ENCODE measurements at places on chromosomes 13 and 19.

- DNase-seq: no peak
Observed at GRCh38 chr13:77896977-77897376, 21.7 kb downstream of the EDNRB start.

DNA sequence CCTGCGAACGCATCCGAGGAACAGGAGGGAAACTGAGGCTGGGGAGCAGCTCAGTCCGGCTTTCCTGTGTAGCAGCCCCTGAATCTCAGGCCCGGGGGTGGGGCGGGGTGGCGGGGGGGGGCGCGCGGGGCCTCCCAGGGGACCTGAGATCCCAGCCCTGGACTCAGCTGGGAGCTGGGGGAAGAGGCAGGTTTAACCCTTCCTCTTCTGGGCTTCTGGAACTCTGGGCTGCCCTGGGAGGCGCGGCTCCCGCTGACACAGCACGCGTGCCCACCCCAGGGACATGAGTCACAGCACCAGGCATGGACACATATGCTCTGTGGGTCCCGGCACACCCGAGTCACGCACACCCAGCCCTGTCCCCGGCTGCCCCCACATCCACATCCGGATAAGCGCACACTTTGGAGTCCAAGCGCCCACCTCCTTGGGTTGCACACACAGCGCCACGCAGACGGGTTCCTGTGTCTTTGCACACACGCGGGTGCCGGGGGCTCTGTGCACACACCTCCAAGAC is 3.5 kb upstream of the CIRBP start:
- DNase-seq: no peak

DNA sequence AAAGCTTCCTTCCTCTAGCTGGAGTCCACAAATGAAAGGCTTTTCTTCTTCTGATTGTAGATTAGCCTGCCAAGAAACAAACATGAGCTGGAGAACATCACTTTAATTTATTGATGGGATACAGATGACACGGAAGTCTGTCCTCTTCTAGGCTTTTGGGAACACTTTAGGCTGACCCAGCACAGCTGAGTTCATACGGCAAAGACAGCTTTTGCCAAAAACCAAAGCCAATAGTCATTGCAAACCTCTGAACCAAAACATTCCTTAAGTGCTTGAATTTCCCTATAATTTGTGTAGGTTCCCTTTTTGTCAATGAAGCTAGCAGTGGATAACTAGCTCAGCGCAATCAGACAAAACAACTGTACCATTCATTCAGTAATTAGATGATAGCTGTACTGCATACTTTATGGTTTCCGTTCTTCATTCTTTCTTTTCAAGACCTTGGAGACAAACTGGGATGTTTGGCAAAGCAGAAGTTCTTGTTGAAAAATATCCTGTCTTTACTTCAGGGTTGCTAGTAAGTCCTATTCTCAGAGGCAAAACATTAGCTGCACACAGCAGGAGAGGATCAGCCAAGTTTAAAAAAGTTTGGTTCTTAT is 95.7 kb upstream of the SPRY2 start:
- DNase-seq: no peak

- no peak for DNase-seq
Observed at GRCh38 chr13:108408672-108409071, 139.2 kb downstream of the TNFSF13B start.

GRCh38 chr19:47711652-47712242 is 1.5 kb upstream of the EHD2 start:
- no peak for DNase-seq

GRCh38 chr19:30227661-30228112 is 144.5 kb upstream of the ZNF536 start:
- no peak for DNase-seq

GRCh38 chr19:29667387-29667783 is 2.1 kb downstream of the PLEKHF1 start:
- no peak for DNase-seq

GRCh38 chr19:50432221-50433028 is at the start of gene MYBPC2:
MYBPC2 (plus strand) TSS chr19:50432892; CDS start chr19:50432954, 62 bp downstream.
- DNase-seq: no peak

- DNase-seq: no peak
Observed at GRCh38 chr13:51282322-51282721, 57.2 kb upstream of the SERPINE3 start.

- no peak for DNase-seq
Observed at GRCh38 chr13:57815600-57815999, 184.1 kb downstream of the PCDH17 start.

DNA sequence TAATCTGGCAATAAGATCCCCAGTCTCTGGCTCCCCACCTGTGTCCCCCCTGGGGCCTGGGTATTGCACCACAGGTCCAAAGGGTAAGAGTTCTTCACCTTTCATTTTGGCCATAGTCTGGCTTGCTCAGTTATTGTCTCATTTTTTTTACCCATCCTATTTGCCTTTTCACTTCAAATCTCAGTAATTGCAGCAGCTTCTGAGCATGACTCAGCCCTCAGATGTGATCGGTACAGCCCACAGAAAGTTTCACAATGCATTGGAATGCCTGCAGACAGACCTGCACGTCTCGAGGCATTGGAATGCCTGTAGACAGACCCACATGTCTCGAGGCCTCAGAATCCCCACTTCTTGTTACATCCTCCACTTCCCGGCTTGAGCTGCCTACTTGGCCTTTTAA is 173.6 kb downstream of the NUFIP1 start:
- DNase-seq: peak; percentile 98

DNA sequence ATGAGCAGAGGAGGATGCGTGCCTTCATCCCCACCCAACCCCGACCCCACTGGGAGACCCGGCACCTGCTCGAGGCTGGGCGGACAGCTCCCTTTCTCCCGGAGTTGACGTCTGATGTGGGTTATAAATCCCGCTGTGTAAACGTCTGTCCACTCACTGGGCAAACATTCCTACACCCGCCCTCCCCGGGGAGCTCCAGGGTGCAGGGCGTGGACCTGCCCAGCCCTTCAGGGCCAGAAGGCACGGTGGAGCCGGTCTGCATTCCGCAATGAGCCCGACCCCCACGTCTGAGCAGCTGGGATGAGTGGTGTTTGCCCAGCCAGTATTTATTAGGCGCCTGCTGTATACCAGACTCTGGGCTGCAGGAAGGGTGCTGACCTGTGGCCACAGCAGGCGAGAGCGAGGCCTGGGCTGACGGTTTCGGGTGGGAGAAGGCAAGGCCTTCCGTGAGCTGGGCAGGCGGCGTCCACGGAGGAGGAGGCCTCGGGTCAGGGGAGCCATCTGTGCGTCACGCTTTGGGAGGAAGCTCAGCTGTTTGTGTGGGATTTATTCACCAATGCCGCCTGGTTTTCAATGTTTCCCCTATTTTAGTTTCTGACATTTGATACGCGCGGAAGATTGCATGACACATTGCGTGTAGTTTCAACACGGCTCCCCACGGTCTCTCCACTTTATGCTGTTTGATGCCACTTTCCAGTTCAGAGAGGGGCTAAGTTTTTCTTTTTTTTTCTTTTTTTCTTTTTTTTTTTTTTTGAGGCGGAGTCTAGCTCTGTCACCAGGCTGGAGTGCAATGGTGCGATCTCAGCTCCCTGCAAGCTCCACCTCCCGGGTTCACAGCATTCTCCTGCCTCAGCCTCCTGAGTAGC is 2.0 kb downstream of the MISP start:
- no peak for DNase-seq

DNA sequence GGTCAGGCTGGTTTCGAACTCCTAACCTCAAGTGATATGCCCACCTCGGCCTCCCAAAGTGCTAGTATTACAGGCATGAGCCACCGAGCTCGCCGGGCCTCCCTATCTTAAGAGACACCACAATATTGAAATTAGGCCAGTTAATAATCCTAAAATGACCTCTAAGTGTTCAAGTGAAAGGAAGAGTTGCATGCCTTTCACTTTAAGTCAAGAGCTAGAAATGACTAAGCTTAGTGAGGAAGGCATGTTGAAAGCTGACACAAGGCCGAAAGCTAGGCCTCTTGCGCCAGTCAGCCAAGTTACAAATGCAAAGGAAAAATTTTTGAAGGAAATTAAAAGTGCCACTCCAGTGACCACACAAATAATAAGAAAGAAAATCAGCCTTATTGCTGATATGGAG is 144.5 kb upstream of the FNDC3A start:
- no peak for DNase-seq

DNA sequence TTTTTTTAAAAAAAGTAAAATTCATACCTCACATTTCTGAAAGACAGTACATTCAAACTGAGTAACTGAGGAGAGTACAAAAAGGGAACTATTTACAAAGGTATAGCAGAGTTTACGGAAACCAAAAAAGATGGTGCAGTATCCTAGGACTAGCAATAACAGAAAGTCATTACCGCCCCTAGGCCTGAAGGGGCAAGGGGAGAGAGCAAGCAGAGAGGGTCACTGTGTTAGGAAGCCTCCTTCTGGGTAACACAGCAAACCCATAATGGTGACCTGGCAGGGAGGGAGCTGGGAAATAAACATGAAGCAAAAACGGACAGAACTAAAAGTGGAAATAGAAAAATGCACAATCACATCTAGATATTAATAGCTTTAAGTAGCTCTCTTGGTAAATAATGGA is 8.2 kb downstream of the VWA8 start:
- DNase-seq: no peak

DNA sequence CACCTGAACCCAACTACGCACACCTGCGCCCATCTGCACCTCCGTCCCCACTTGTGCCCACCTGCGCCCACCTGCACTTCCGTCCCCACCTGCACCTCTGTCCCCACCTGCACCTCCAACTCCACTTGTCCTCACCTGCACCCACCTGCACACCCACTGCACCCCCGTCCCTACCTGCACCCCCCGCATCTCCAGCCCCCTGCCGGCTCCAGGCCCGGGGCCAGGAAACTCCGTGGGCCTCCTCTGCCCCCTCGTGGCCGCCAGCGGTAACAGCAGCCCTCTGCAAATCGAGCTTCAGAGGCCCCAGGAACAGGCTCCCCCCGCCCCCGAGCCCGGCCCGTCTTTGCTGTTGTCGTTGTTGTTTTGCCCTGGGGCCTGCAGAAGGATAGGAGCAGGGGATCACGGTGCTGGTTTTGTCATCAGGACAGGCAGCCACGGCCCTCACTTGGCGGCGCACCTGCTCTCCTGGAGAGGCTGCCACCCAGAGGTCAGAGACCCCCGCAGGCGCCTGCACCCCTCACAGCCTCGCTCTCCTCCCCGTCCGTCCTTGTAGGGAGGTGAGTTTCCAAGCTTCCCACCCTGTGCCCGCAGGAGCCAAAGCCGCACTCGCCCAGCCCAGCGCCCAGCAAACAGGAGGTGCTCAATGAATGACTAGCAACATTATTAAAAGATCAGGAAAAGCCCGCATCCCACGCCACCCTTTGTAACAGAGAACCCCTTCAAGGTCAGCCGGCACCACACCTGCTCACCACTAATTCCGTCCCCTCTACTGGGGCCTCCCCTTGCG is 65.4 kb downstream of the GNG7 start:
- DNase-seq: no peak

- no peak for DNase-seq
Observed at GRCh38 chr13:107576430-107576829, 638.9 kb downstream of the LIG4 start.

DNA sequence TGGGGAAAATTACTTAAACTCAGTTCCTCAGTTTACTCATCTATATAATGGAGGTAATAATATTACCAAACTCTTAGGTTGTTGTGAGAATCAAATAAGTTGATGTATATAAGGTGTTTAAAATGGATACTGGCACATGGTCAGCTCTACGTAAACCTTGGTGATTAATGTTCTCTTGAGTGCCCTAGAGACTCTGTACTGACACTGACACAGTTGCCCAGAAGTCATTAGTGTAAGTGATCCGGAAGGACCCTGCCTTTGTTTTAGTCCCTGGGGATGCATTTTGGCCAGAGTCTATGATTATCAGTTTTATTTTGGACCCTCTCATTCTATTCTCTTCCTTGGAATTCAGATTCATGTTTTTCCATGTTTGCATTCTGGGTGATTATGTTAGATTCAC is 31.9 kb downstream of the CHST8 start:
- no peak for DNase-seq

- peak; percentile 99 for DNase-seq
Observed at GRCh38 chr13:50678464-50679162, 164.9 kb downstream of the DLEU7 start.

DNA sequence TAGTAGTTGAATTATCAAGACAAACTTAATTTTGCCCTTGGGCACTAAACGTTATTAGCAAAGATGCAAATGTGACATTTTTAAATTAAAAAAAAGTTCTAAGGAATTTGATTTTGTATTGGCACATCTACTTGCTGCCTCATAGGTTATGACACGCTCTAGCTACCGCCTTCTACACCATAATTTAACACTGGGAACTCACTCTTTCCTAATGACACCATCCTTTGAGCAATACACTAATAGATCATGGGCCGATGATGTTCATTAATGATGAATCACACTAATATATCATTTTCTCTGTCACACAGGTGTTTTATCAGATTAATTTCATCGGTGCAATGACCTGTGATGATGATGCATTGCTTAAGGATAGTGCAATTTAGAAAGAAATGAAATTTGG is 528.8 kb upstream of the PCDH9 start:
- no peak for DNase-seq

- no peak for DNase-seq
Observed at GRCh38 chr19:20640545-20640944, 20.8 kb downstream of the ZNF626 start.

DNA sequence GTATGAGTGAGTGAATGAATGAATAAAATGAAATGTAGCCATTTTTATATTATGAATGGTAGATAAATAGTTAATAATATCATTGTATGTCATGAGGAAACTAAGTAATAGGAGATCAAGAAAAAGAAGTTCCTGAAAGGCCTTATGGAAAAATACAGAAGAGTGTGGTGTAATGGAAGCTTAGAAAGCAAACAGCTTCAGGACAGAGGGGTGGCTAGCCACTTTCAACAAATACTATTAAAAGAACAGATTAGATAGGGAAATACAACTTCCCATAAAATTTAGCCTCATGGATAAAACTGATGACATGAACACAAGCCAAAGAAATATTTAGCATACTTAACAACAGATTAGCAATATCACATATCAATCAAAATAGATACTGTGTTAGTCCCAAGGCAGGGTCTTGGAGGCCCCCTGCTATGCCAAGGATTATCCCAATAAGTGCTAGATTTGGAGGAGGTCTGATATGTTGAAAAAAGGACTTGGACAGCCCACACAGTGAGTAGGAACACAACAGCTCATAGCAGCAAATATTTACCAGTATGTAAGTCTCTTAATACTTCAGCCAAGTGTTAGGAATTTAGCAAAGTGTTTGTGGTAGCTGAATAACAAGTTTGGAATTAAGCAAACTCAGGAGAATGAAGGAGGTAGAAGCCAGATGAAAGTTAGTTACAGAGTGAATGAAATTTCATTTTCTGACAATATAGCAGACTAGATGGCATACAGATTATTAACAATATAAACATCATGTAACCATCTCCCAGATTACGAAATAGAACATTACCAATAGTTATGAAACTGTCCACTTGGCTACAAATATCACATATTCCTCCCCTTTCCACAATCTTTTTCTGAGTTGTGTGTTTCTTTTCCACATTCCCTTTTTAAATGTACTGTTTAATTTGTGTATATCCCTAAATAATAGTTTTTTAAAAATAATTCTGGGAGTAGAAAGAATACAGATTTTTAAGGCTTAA is 1632.0 kb downstream of the PCDH9 start:
- DNase-seq: peak; percentile 65

GRCh38 chr13:37138169-37138568 is 32.7 kb upstream of the CSNK1A1L start:
- no peak for DNase-seq

GRCh38 chr13:80235166-80235966 is 105.6 kb downstream of the SPRY2 start:
- DNase-seq: no peak

Data from non-pigmented ciliary epithelial cell (primary cell).